ENCODE measurements at places on chromosomes 2 and 18. TPM values are rescaled to one million over a fixed set of nuclear protein-coding genes. Genes with fewer than 3 reads are reported as not detected.

Gene CHRND
- not detected for total RNA-seq

Gene CAVIN2
- 21.0 TPM for total RNA-seq

Gene ALPG
- total RNA-seq, result not detected

Gene SPC25
- total RNA-seq, result not detected

Gene LHCGR
- total RNA-seq, result not detected

Gene CXCR4
- total RNA-seq, result 1.0 TPM

Gene ST6GAL2
- total RNA-seq, result under 0.01 TPM

Gene GCG
- total RNA-seq, result not detected

Gene GRB14
- total RNA-seq, result 0.29 TPM

Gene LYPD6
- 0.33 TPM for total RNA-seq

Gene KCNG2
- 0.73 TPM for total RNA-seq

Gene HNMT
- total RNA-seq, result 20.8 TPM

Gene NETO1
- 0.17 TPM for total RNA-seq

Gene QPCT
- total RNA-seq, result 19.7 TPM

Gene CLEC4F
- total RNA-seq, result not detected

Gene TRIB2
- total RNA-seq, result 18.4 TPM

Gene PLGLB1
- 1.5 TPM for total RNA-seq

Gene UGT1A5
- not detected for total RNA-seq

Gene GPR55
- total RNA-seq, result not detected

Gene CPS1
- total RNA-seq, result 20.9 TPM

Gene SLC38A11
- 0.29 TPM for total RNA-seq

Gene MTIF2
- 35.9 TPM for total RNA-seq

Gene IL36G
- not detected for total RNA-seq

Gene RANBP2
- total RNA-seq, result 61.5 TPM

Gene IL1R2
- total RNA-seq, result not detected
